ENCODE measurements at places on chromosomes 1 and 21.

GRCh38 chr1:116525440-116525839 lies 45.4 kb downstream of the CD58 start:
- no peak for DNase-seq

DNA sequence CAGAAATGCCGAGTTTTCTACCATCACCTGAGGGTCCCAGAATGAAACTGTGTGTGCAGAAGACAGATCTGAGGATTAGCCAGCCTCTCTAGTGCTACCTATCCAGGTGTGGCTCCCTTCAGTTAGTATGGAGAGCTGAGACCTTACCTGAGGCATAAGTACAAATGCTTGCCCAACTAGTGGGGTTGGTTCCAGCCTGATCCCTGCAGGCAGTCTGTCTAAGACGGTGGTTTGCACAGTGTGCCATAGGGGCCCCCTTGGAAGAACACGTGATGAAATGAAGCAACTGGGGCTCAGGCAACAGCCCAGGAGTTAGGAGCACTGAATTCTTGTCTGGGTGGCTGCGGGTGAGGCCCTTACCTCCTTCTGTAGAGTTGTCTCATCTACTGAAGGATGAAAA lies 15.6 kb downstream of the S100A7A start:
- DNase-seq, result no peak

GRCh38 chr1:201370500-201370899 lies 7.0 kb downstream of the TNNT2 start:
- DNase-seq, result no peak

DNA sequence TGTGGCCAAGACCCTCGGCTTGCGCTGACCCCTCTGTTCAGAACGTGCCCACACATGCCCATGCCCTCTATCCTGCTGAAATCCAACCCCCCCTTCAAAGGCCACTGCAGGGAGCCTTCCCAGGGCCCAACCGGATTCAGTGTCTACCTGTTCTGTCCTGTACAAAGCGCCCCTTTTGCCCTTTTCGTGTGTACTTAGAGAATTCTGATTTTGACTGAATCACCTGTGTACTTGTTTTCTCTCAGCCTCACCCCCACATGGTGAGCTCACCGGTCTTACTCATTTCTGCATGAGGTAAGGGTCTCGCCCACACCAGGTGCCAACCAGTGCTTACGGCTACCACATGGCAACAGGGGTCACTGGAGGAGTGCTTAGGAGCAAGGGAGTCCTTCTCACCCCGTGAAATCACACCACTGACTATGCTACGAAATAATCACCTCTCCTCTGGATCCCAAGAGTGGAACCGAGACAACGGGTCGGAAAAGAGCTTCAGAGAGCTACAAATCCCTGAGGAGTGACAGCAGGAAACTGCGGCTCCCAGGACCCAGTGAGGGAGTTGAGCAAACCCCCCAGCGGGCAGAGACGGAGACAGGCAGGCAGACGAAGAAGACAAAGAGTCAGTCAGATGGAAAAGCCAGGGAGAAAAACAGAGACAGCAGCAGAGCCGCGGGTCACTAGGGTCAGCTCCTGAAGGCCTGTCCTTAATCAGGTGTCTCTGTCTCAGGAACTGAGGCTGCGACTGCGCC lies 2.1 kb upstream of the S100A2 start:
- peak; percentile 69 for DNase-seq

DNA sequence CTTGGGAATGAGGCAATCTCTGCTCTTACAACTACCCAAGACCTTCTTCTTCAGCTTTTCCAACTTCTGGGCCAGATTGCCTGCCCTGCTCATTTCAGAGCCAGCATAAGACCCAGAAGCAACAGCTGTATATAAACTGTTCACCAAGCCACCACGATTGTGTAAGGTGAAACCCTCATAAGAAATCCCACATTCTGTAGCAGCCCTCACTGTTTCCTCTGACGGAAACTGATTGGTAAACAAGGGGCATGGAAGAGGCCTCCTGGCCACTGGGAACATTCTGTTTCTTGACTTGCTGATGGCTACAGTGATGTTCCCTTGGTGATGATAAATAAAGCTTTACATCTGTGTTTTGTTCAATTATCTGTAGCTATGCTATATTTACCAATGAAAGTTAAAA lies 39.7 kb upstream of the EXO1 start:
- DNase-seq, result no peak

- no peak for DNase-seq
Observed at GRCh38 chr1:178938101-178938958, 67.5 kb upstream of the ANGPTL1 start.

Measured in Panc1 (cell line).